ENCODE measurements at places on chromosomes 11 and 22. TPM values are rescaled to one million over a fixed set of nuclear protein-coding genes. Genes with fewer than 3 reads are reported as not detected.

SLC22A6 gene
- not detected for total RNA-seq

PNPLA5 gene
- total RNA-seq = not detected

HOATZ gene
- total RNA-seq = not detected

LRRC56 gene
- total RNA-seq = 2.2 TPM

MRGPRX3 gene
- not detected for total RNA-seq

TMEM218 gene
- total RNA-seq = 10.0 TPM

MS4A15 gene
- total RNA-seq = not detected

ISX gene
- not detected for total RNA-seq

OR4D5 gene
- total RNA-seq = not detected

ELMOD1 gene
- 0.35 TPM for total RNA-seq

YPEL1 gene
- 3.3 TPM for total RNA-seq

KIAA1671 gene
- total RNA-seq = 63.1 TPM

C1QTNF5 gene
- not detected for total RNA-seq

ARHGEF17 gene
- total RNA-seq = 22.3 TPM

CELSR1 gene
- total RNA-seq = 40.8 TPM

XKR3 gene
- not detected for total RNA-seq

SLC37A2 gene
- 4.3 TPM for total RNA-seq

BEST1 gene
- total RNA-seq = 1.1 TPM

P2RY6 gene
- not detected for total RNA-seq

MUC5B gene
- total RNA-seq = 3.4 TPM

AQP11 gene
- 1.2 TPM for total RNA-seq

CTTN gene
- total RNA-seq = 498 TPM

TYMP gene
- 44.1 TPM for total RNA-seq

KDM4F gene
- not detected for total RNA-seq

GTSE1 gene
- total RNA-seq = 48.0 TPM

MMP1 gene
- total RNA-seq = 33.5 TPM

ZC3H12C gene
- total RNA-seq = 14.1 TPM

SCARF2 gene
- total RNA-seq = 0.68 TPM

OR5B21 gene
- total RNA-seq = not detected

ANO5 gene
- total RNA-seq = 4.3 TPM

CFAP300 gene
- 2.9 TPM for total RNA-seq

PRR33 gene
- not detected for total RNA-seq

KLHDC7B gene
- 3.0 TPM for total RNA-seq
